Skeletal muscle tissue (tissue), 5 donors: ENCODE measurements at places on chromosomes 12 and 14. TPM values are rescaled to one million over a fixed set of nuclear protein-coding genes. Genes with fewer than 3 reads are reported as not detected.

TMCC3 gene
- 16.7 TPM for total RNA-seq

KRT8 gene
- total RNA-seq, result 1.6 TPM

SLC38A2 gene
- 144 TPM for total RNA-seq

NUAK1 gene
- total RNA-seq, result 9.4 TPM

PCED1B gene
- 1.0 TPM for total RNA-seq

TRPV4 gene
- total RNA-seq, result 0.52 TPM

GPR68 gene
- 0.52 TPM for total RNA-seq

TTLL5 gene
- total RNA-seq, result 13.6 TPM

AQP2 gene
- total RNA-seq, result not detected

IL22 gene
- total RNA-seq, result not detected

DDX51 gene
- total RNA-seq, result 8.4 TPM

ZDHHC22 gene
- total RNA-seq, result 0.52 TPM

CMA1 gene
- total RNA-seq, result 0.52 TPM

JAG2 gene
- 33.9 TPM for total RNA-seq

DPF3 gene
- total RNA-seq, result 1.6 TPM

MDM2 gene
- 85.1 TPM for total RNA-seq

OVCH1 gene
- total RNA-seq, result under 0.01 TPM

INF2 gene
- 14.6 TPM for total RNA-seq

YEATS4 gene
- 10.4 TPM for total RNA-seq

TMTC1 gene
- total RNA-seq, result 37.6 TPM
